Stimulated activated CD8-positive, alpha-beta memory T cell treated with anti-CD3 and anti-CD28 coated beads, Interleukin-12 subunit alpha, Interleukin-12 subunit beta, amount 100 ng/mL, for 1 hour (primary cell): ENCODE measurements at places on chromosomes 11 and 22.

DNA sequence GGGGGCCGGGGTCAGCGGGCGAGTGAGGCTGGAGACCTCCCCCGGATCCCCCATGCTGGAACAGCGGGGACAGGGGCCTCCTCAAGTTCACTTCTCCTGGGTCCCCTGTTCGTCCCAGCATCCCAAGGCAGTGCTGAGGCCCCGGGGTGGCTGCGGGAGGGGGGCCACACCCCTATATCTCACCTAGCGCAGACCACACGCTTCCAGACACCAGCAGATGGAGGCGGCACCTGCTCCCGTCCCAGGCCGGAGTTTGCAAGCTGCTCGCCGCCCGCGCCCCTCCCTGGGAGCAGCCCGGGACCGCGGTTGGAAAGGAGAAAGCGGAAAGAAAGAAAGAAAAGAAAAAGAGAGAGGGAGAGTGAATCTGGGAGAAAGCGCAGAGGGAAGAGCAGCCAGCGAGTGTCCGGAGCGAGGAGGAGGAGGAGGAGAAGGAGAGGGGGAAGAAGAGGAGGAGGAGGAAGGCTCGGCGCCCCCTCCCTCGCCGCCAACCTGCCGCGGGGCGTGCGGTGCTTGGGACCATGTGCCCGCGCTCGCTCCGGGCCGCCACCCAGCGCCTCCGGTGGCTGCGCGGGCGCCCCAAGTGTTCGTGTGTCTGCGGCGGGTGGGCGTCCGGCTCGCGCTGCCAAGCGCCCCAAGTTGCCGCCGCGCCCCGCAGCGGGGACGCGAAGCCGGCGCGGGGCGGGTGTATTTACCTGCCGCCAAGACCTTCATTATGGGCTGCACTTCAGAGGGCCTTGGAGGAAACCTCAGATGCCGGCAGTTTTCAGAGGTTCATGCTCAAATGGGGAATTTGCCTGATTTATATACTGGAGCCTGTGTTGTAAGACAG is at the start of gene LIF:
TSS of gene LIF (minus strand) at position 775 of the 829 bp plus-strand sequence. CDS start at position 711, 64 bp downstream.
- no peak for DNase-seq

GRCh38 chr22:24103301-24103700 is 78.0 kb upstream of the SUSD2 start:
- no peak for DNase-seq

DNA sequence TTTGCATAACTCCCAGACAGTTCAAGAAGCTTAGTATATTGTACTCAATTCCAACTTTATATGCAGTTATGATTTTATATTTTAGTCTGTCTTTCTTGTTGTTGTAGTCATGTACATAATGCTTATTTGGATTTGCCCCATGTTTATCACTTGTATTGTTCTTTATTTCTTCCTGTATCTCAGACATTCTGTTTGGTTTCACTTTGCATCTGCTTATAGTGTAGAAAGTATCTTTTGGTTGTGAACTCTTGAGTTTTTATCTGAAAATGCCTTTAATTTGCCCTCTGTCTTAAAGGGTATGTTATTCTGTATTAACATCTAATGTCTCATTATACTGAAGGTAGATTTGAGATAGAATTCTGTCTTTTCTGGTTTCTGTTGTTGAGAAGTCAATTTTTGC is 275.4 kb downstream of the DYNC2H1 start:
- DNase-seq: no peak

DNA sequence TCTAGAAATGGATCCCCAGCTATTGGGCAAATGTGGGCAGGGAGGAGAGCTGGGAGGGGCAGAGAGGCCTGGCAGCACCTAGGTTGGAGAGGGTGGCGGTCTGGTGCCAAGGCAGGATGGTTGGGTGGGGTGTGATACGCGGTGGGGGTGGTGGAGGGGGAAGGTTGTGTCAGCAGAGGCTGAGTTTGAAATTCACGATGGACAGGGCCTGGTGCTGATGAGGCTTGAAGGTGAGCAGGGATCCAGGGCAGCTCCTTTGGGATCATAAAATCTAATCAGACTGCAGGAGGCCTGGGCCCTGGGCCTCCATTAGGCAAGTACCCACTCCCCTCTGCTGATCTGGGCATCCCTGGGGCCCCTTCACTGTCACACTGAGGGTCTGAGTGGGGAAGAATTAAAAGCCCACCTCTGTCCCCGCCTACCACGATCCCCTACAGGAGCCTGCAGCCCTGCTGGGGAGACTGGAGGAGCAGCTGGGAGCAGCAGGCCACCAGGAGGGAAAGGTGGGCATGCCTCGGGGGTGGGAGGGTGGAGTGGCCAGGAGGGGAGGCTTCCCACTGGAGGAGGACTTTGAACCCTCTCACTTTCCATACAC is 24.0 kb downstream of the IGLL1 start:
- no peak for DNase-seq

- no peak for DNase-seq
These were observed 77.3 kb downstream of the CCDC34 start for GRCh38 chr11:27285761-27286160.

DNA sequence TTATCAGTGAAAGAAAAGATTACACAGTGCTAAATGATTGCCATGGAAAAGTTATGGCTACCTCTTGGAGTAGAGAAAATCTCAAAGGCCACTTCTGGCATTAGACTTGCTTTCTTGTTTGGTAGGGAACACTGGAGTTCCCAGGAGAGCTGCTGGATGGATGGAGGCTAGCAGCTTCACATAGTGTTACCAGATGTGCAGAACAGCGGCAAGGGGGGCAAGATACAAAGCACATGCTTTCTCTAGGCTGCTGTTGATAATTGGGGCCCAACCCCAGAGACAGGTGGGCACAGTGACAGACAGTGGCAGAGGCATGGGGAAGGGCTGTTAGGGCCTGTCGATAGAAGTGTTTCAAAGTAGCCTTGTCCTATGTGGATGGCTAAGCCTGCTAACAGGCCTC is 94.9 kb downstream of the DBX1 start:
- no peak for DNase-seq

GRCh38 chr11:1158681-1159487 is 1.1 kb downstream of the MUC5AC start:
- no peak for DNase-seq

DNA sequence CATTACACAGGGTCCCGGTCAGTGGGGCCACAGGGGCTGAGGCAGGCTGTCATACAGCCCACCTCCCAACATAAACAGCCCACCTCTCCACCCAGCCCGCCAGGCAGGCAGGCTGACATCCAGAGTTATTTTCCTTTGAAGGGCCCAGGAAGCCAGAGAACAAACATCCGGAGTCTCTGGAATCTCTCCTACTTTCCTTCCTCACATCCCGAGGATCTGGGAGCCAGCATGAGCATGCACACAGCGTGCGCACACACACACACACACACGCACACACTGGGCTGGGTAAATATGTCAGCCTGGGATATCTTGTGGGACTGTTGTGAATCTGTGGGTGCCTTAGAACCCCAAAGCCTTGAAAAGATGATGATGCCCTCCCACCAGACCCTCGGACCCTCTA is 55.4 kb downstream of the PDE2A start:
- no peak for DNase-seq

DNA sequence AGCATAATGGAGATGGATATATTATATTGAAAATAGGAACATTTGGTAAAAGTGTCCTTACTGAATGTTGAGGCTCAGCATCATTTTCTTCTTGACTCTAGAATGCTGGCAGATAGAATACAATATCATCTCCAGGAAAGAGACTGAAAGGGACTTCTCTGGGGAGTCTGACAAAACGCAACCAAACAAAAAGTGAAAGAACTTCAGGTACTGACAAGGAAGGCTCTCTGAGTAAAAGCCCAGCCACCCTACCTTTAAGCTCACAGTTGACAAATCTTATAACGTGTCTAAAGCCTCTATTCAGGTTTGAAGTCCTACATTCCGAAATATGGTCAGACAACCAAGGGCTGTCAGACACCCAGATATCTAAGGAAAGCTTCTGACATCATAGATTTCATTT is 590.8 kb downstream of the SOX6 start:
- no peak for DNase-seq

- DNase-seq: no peak
These were observed at the start of gene PRG2 for GRCh38 chr11:57390535-57390934. Gene PRG2, minus strand, starts transcription at chr11:57390650. Its CDS starts 706 bp downstream, at chr11:57389944.

GRCh38 chr22:28053896-28054818 is 135.1 kb upstream of the PITPNB start:
- DNase-seq: no peak

GRCh38 chr11:128196235-128196634 is 391.1 kb downstream of the ETS1 start:
- no peak for DNase-seq

GRCh38 chr11:46876471-46876870 is 30.4 kb upstream of the CKAP5 start:
- no peak for DNase-seq

GRCh38 chr11:131912134-131912533 is 541.7 kb downstream of the NTM start:
- no peak for DNase-seq

DNA sequence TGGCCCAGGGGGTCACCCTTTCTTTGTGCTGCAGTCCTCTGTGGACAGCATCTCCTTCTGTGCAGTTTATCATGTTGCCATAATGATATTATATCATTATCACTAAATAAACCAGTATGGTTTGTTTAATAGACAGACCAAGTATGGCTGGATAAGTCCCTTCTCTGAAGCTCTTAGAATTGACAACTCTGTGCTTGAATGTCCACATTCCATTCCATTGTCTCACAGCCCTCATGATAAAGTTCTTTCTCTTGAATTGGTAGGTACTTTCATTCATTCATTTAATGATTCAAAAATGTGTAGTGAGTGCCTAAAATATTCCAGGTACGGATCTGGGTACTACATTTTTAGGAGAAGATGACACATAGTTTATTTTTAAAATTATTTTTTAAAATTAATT is 7.8 kb downstream of the RPS6KA4 start:
- DNase-seq: no peak

GRCh38 chr22:50004918-50005317 is 7.6 kb downstream of the IL17REL start:
- no peak for DNase-seq

DNA sequence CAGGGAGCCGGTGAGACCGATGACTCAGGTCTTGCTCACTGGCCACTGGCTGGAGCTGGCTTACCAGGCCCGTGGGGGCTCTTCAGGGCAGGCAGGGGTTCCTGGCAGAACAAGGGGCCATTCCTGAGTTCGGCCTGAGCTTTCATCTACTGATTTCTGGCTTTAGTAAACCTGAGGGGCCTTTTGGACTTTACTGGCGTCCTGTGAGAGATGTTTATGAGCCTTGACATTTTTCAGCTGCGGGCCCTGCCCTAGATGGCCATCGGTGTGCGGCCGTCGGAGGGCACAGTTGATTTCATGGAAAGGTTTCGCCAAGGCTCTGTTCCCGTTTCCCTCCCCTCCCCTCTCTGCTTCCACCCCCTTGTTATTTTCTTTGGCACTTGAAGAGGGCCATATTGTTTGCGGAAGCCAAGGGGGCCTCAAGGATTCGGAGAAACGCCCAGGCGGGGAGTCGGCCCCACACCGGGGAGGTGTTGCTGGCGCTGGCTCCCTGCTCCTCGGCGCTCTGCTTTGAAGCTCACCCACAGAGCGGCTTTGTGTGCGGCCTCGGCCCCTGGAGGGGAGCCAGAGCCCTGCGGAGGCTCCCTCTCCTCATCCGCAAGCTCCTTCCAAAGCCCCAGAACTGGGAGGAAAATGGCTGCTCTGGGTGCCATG is 17.7 kb downstream of the ELF5 start:
- DNase-seq: no peak

DNA sequence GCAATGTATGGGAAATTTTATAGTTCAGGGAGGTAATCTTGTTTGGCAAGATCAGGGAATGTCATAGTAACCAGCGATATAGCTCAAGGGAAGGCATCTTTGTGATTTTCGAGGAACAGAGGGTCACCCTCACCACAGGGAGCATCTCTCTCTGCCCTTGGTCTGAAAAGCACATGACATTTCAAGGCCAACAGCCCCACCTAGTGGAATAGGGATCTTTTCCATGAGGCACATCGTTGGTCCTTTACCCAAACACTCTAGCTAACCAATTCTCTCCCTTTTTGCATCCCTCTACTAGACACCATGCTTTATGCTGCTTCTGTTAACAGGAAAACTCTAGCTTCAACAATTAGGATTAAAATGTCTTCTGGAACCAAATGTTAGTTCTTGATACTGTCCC is 179.0 kb downstream of the GRM5 start:
- DNase-seq: peak; percentile 3

DNA sequence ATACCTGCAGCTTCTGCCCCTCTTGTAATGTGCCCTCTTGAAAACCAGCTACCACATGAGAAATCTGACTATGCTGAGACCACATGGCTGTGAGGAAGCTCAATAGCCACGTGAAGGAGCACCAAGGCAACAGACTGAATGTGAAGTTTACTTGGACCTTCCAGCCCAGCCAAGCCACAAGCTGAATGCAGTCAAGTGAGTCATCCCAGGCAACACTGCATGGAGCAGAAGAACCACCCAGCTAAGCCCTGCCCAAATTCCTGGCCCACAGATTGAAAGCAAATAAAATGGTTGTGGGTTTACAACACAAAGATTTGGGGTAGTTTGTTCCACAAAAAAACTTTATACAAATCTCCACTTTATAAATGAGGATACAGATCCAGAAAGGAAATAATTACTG is 114.5 kb downstream of the TIMP3 start:
- DNase-seq: no peak

DNA sequence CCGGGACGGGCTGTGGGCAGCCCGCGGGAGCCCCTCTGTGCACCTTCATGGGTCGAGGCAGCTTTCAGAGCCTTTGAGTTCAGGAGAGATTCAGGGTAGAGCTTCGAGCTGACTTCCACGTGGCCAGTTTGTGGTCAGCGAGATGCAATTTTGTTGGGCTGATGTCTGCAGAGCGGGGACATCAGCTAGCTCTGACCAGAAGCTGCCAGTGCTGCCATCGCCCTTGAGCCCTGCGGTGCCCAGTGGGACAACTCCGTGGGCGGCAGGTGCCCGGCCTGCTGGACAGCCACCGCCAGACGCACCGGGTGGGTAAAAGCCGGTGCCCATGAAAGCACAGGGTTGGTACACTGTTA is 719 bp downstream of the TALDO1 start:
- no peak for DNase-seq

- no peak for DNase-seq
These were observed 3.7 kb downstream of the RNH1 start for GRCh38 chr11:503179-503981.

DNA sequence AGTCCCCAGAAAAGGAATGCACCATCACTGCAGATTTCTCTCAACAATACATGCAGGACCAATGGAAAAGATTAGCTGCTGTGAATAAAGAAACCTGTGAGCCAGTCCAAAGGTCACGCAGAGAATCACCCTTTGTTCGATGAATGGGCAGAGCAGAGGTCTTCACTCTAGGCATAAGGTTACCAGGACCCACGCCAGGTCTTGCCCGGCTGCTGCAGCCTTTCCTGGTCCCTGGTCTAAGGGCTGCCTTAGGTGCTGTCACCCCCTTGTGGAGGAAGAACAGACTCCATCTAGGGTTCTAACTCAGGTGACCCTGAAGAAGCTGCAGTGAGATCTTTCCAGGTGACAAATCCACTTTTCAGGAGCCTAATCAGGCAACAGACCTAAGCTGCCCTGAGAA is 29.0 kb upstream of the NAP1L4 start:
- peak; percentile 20 for DNase-seq

DNA sequence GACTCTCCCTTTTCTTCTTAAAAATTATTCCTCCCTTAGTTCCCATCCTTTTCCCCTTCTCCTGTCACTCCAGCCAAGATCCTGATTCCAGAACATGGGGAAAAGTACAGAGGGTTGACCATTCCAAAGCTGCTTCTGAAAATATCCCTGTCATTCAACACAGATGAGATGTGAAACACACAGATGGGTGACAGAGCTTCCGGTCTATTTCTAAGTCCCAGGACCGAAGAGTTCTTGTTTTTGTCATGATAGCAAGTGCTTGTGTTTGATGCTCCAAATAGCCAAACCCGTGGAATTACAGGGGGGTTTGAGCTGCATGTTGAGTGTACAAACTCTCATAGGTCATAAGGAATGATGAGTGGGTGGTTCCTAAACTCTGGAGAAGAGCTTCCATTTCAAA is 57.9 kb downstream of the PARVA start:
- DNase-seq: no peak

GRCh38 chr11:116043857-116044256 is 539.6 kb upstream of the CADM1 start:
- DNase-seq: no peak
